Activated T-cell treated with anti-CD3 and anti-CD28 coated beads, Interleukin-2, amount 50 U/mL, for 48 hours (primary cell): ENCODE measurements at places on chromosomes 5 and 9.

DNA sequence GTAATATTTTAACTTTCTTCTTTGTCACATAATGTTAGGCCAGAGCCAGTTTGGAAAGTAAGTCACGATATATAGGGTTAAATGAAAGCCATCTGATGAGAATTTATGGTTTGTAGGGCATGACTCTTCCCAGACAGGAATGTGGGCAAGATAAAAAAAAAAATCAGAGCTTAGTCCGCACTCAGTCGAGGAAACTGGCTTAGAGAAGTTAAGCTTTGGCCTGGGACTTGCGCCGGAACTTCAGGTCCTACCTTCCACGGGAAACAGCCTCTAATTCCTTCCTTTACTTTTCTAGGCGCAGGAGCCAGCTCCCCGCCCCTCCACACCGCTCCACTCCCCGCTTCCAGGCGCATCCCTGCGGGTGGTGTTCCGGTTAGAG, 475 bp downstream of the DDX31 start:
- DNase-seq: no peak

- no peak for DNase-seq
Measured at GRCh38 chr9:96067600-96067999, 192.1 kb downstream of the ERCC6L2 start.

DNA sequence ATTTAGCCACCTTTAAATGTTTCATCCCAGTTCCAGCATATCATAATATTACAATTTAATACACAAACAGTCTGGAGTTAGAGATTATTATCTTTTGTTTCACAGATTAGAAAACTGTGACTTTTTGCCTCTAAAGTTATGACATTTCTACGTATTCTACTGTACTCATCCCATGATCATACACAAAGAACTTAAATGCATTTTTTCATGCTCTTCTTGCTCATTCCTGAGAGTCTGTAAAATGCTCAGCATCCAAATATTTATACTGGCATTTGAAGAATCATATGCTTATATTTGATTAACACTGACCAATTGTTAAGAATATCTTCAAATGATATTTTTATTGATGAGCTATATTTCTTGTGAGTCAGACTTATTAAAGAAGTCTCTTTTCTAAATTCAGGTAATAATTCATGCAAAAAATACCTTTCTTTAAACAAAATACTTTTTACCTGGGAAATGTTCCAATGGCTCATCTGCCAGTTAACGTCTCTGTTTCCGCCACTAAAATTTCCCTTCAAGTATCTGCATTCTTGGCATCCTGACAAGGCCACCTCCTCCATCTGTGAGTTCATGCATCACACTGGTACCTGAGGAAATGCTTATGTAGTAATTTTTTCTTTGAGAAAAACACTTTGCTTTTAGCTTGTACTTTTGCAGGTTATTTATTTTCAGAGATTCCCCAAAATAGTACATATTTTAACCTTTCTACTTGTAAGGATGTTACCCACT, 139.6 kb upstream of the RASA1 start:
- DNase-seq: no peak

- DNase-seq: no peak
Measured at GRCh38 chr5:88558366-88558765, 289.7 kb upstream of the TMEM161B start.

DNA sequence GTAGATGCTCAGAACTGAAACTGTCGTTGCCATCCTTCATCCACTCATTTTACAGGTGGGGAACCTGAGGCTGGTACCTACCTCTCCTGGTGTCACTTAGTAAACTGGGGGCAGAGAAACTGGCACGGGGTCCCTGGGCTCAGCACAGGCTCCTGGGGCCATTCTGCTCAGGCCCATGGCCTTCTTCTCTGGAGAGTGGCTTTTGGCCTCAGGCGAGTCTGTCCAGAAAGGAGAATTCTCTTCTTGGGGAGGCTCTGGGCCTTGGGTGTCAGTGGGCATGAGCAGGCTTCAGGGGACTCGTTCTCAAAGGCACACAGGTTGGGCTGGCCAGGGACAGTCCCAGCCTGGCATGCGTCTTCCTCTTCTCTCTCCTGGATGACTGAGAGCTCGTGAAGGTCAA, 24.6 kb downstream of the COL5A1 start:
- DNase-seq: no peak

DNA sequence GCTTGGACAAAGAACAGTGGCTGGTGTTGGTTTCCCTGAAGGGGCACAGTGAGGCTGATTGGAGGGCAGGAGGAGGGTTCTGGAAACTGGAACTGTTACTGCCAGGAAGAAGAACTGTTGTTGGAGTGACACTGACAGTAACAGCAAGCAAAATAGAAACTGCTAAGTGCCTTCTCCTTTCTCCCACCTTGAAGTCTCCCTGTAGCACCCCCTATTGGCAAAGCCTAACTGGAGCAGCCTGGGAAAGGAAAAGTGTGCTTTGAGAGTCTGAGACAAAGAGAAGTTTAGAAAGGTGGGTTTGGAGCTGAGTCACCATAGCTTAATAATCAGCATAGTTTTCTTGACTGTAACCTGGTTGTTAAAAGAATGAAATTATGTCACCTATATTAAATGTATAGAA, 2.5 kb upstream of the TMEM174 start:
- peak; percentile 33 for DNase-seq

DNA sequence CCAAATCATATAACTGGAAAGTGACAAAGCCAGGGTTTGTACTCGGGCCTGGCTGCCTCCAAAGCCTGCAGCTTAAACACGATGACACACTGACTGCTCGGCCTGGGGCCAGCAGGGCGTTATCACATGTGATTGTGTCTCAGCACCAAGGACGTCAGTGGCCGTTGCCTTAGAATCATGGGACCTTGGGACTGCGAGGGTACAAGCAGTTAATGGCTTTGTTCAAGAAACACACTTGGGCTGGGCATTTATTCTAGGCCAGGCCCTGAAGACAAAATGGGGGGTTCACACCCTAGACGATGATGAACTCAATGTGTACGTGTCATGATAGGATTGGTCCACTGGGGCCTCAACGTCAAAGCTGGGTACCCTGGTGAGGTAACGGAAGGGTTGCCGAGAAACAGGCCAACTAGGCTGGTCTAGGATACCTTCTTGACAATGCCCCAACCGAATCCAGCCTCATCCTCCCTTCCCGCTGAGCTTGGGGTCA, 13.0 kb downstream of the SH3PXD2B start:
- DNase-seq: no peak

DNA sequence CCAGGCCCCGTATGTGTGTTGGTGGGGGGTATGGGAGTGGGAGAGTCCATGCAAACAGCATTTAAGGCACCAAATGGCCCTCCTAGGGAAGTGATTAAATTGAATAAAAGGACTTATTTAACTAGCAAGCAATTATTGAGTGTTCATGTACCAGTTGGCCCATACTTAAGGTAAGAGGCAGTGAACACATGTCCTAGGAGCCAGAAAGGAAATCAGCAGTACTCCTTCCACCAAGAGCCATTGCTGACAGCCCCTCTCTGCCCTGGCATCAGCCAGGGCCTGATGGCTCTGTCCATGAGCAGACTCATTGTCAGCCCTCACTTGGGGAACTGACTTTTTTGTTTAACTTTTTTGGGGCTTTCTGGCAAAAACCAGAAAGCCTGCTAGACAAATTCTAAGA, 10.4 kb upstream of the SHROOM1 start:
- DNase-seq: no peak

GRCh38 chr5:171709930-171710329, 75.7 kb upstream of the SMIM23 start:
- no peak for DNase-seq
